Activated CD8-positive, alpha-beta memory T cell treated with anti-CD3 and anti-CD28 coated beads for 1 hour (primary cell): ENCODE measurements at places on chromosomes 11 and 22.

- DNase-seq = no peak
Observed at GRCh38 chr11:8093931-8094575, 13.0 kb downstream of the TUB start.

- no peak for DNase-seq
Observed at GRCh38 chr11:47843361-47844055, 4.6 kb downstream of the NUP160 start.

- no peak for DNase-seq
Observed at GRCh38 chr11:4684631-4685285, 12.9 kb downstream of the OR51E2 start.

- no peak for DNase-seq
Observed at GRCh38 chr11:41383768-41384167, 75.7 kb downstream of the LRRC4C start.

DNA sequence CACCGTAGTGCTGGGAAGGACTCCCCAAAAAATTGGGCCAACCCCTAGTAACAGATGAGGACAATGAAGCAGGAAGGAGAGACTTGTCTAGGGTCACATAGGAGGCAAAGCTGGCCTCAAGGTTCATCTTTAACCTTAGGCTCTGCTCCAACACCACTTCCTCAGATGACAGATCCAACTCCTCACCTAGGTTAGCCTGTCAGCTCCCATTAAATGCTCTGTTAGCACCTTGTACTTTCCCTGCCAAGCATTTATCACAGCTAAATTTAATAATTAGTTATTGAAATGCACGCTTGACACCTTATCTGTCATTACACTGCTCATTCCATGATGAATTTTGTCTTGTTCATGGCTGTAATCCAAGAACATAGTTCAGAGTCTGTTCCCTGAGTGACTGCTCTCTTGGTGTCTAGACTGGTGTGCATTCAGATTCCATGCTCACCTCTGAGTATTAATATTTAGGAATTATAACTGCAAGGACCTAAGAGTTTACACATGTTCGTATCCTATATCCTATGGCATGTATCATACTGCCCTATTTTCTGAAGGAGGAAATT, 18.6 kb downstream of the MAP6 start:
- DNase-seq = no peak

- no peak for DNase-seq
Observed at GRCh38 chr22:37546437-37547250, 13.6 kb upstream of the CDC42EP1 start.

DNA sequence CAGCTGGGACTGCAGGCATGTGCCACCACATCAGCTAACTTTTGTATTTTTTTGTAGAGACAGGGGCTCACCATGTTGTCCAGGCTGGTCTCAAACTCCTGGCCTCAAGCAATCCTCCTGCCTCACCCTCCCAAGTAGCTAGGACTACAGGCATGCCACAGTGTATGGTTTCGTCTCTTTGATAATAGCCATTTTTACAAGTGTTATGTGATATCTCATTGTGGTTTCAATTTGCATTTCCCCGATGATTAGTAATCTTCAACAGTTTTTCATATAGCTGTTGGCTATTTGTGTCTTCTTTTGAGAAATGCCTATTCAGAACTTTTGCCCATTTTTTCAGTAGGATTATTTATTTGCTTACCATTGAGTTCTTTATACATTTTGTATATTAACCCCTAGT, 9.0 kb upstream of the MTMR3 start:
- DNase-seq = no peak

GRCh38 chr11:68206211-68206610, 6.9 kb downstream of the KMT5B start:
- DNase-seq = no peak

- no peak for DNase-seq
Observed at GRCh38 chr11:125505492-125506080, 9.5 kb upstream of the FEZ1 start.
